ENCODE measurements at places on chromosomes 1 and 21. TPM values are rescaled to one million over a fixed set of nuclear protein-coding genes. Genes with fewer than 3 reads are reported as not detected.

The OR2L2 gene
- total RNA-seq = not detected

The PROX1 gene
- 0.32 TPM for total RNA-seq

The ZNF684 gene
- total RNA-seq = 4.2 TPM

The CLDN17 gene
- not detected for total RNA-seq

The LGR6 gene
- not detected for total RNA-seq

The JAM2 gene
- 0.15 TPM for total RNA-seq

The ZNF648 gene
- not detected for total RNA-seq

The CENPS gene
- 13.3 TPM for total RNA-seq

The WNT3A gene
- total RNA-seq = not detected

The OR14K1 gene
- total RNA-seq = not detected

The TRAF3IP3 gene
- under 0.01 TPM for total RNA-seq

The PRSS38 gene
- not detected for total RNA-seq

The TTLL7 gene
- 2.7 TPM for total RNA-seq

The DCST1 gene
- not detected for total RNA-seq

The MASP2 gene
- not detected for total RNA-seq

The OR10J5 gene
- not detected for total RNA-seq

The KCNN3 gene
- 0.65 TPM for total RNA-seq

The GJA8 gene
- total RNA-seq = not detected

The SKI gene
- 14.0 TPM for total RNA-seq

The RBP7 gene
- total RNA-seq = not detected

The MEAF6 gene
- total RNA-seq = 57.5 TPM

The KLF17 gene
- not detected for total RNA-seq

The TRIM45 gene
- total RNA-seq = 3.2 TPM

The TNFAIP8L2 gene
- not detected for total RNA-seq

Measured in epithelial cell of umbilical artery (primary cell).